ENCODE measurements at places on chromosomes 7 and 10.

DNA sequence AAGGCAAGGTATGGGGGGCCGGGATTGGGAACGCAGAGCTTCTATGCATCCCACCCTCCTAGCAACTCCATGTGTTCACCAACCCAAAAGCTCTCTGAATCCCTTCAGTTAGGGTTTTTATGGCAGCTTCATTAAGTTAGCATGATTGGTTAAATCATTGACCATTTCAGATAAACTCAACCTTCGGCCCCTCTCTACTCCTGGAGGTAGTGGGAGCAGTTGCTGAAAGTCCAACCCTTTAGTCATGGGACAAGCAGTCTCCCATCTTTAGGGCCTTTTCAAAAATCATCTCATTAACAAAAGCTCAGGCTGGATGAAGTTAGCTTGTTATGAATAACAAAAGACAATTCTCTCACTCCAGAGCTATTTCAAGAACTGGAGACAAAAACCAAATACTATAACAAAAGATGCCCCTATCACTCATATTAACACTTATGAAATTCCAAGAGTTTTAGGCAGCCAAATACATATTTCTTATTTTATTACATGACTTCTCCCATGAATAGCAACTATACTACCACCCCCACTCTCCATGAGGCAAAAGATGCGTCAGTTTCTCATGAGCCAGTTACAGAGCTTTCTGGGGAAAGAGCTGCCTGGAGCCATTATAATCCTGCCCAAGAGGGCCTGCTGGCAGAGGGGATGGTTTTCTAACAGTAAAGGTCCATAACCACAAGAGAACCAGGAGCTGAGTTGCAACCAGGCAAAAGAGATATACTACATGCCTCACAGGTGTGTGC lies 44.6 kb downstream of the SLC16A12 start:
- no peak for DNase-seq

DNA sequence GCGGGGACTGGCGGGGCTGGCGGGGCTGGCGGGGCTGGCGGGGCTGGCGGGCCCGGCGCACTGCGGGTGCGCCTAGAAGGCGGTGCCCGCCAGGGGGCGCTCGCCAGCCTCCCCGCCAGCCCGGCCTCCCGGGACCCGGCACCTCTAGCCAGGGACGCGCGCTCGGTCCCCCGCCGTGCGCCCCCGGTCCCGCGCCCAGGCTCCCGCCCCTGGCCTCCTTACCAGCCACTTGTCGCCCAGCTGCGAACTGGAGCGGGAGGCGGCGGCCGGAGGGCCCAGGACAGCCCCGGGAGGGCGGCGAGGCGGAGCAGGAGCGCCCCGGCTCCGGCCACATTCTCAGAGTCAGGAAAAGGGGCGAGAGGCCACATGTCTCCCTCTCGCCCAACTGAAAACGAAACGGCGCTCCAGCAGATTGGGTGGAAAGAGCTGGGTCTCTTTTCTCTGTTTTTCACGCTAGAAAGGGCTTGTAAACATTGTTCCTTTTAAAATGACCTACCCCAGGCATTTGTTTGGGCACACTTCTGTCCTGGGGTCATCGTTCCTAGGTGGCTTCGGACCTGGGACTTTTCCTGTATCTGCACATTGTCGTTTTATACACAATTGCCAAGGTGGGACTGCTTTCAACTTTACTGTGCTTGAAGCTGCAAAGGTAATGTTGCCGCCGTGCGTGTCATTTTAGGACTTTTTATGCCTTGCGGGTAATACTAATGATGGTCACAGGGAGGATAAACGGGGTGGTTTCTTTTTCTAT lies 378 bp upstream of the PRKCQ start:
- DNase-seq, result peak; percentile 8

DNA sequence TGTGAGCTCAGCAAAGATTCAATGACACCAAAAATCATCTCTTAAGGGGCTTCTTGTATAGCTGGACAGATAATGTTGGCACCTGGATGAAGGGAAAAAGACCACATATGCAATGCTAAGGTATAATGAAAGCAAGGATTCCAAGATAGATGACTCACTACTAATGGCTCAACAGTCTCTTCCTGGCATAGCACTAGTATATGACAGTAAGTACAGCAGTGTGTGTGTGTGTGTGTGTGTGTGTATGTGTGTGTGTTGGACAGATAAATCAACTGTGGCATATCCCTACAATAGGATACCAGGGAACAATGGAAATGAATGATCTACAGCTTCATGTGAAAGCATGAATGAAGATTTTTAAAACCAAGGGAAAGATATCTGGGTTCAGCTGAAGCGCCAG lies 257.1 kb downstream of the SFMBT2 start:
- DNase-seq, result no peak

GRCh38 chr7:47047384-47047783 lies 534.5 kb downstream of the TNS3 start:
- DNase-seq, result no peak

All from SHP77 (cell line).